ENCODE measurements at places on chromosomes 3 and 15.
A peak's percentile ranks its signal among the peaks of the same experiment; 100 is the strongest.

GRCh38 chr3:20125897-20126296, 60.1 kb downstream of the SGO1 start:
- no peak for DNase-seq

DNA sequence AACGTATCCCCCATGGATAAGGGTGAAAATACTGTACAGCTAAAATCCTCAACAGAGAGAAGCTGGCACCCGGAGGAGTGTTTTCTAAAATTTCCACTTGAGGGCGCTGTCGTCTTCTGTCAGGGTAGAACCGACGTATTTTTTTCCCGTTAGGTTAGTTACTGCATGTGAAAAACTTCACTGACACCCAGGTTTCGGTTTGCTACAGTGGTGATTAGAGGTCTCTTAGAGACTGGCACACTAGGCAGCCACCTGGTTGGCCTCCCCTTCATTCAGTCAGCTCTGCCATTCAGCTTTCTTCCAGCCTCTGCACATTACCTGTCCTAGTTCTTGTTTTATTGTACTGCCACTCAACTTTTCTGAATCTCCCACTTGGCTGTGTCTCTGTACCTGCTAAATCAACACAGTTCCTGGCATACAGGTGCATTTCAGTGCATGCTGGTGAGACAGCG, 18.4 kb downstream of the CCK start:
- peak; percentile 19 for DNase-seq

GRCh38 chr3:157633241-157633640, 130.0 kb upstream of the VEPH1 start:
- DNase-seq = no peak

DNA sequence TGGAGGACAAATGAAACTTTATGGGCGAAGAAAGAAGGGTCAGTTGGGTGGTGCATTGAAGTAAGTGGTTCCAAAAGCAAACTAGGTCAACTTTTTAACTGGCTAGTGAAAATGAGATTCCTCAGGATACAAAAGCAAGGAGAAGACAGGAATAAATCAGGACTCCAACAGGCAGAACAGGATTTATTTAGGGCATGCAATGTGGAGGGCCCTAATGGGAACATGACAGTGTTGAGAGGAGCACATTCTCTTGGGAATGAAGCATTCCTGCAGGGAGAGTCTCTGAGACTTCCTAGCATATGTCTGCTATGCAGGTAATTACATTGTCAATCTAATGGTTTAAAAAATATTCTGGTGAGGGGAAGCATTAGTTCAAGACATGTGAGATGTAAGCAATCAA, 8.7 kb downstream of the NPAP1 start:
- no peak for DNase-seq

GRCh38 chr3:25872200-25872877, 82.4 kb downstream of the OXSM start:
- DNase-seq = no peak

- no peak for DNase-seq
Measured at GRCh38 chr15:62742409-62743171, 300.0 kb upstream of the TPM1 start.

GRCh38 chr3:81173514-81173913, 587.9 kb downstream of the GBE1 start:
- no peak for DNase-seq

DNA sequence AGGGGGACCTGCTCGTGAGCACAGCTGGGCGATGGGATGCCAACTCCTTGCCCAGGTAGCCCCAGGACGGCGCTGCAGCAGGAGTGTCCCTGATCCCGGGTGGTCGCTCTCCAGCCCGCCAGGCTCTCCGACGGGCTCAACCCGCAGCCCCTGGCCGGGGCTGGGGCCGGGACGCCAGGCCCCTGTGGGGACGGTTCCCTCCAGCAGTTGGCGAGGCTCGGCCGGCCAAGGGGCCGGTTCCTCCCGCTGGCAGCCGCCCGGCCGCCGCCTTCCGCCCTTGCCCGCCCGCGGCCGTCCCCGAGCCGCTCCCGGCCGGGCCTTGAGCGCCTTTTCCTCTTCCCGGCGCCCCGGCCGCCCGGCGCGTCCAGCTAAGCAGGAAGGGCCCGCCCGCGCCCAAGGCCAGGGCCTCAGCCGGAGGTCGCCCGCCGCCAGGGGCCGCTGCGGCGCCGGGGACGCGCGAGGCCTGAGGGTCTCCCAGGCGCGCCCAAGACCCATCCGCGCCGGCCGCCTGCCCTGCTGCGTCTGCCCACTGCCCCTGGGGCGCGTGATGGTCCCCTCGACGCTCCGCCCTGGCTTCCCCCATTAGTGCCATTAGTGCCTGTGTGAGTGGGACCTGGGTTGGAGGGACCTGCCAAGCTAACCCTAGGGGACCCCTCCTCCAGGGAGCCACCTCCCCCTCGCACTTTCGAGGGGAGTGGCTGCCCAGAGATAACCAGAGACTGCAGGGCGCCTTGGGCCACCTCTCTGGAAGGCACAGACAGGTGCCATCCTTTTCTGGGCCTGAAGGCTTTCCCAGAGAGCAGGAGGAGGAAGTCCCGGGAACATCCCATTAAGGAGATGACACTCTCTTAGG, 106.4 kb downstream of the FBLN2 start:
- DNase-seq = no peak

DNA sequence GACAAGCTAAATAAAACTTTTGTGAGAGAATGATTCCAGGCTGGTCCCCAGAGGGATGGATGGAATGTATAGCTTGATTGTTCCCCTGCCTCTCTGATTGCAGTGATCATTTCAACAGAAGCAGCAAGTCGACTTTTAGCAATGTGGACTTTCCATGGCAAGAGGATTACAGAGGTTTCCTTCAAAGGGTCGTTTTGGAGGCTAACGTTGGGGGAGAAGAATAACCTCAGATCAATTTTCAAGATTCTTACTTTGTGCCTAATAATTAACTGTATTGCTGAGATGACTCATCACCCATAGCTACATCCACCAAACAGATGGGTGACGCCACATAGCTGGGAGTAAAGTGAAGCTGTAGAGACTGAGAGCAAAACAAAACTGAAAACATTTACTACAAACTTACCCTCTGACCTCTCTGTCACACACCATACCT, 79.9 kb downstream of the GTPBP8 start:
- no peak for DNase-seq

DNA sequence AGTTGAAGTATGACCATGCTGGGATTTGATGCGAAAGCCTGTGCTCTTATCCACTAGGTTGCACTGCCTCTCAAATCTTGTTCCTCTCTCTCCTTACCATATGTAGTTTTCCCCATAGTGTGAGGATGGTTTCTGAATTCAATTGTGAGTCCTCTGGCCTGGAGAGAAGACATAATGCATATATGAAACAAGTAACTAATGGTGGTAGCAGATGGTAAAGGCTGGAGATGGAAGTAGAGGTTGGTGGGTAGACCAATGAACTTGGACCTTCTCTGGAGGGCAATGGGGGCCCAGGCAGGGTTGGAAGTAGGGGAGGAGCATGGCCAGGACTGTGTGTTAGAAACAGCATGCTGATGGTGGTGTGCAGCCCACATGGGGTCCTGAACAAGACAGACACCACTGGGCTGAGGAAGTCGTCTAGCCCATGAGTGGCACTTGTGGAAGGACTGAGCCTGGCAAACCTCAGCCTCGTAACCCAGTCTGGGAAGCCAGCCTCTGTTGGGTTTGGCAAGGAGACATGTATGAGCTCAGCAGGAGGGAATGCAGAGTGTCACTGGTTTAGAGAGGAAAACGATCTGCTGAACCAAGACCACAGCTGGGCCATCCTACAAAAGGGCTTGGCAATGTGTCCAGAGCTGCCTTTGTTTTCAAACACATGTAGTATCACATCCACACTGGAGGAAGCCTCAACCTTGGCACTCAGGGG, 18.5 kb upstream of the LMCD1 start:
- no peak for DNase-seq

DNA sequence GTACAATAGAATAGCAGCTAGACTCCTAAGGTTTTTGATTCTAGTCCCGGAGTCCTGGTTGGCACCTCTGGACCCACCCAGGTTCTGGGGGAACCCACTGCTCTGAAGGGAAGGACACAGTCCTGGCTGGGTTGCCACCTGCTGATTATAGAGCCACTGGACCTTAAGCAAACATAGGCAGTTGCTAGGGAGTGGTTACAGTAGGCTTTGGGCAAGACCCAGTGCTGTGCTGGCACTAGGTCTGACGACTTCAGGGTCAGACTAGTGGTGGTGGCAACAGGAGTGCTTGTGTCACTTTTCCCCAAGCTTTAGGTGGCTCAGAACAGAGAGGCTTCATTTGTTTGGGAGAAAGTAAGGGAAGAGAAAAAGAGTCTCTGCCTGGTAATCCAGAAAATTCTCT, 109.8 kb upstream of the C3orf80 start:
- no peak for DNase-seq

DNA sequence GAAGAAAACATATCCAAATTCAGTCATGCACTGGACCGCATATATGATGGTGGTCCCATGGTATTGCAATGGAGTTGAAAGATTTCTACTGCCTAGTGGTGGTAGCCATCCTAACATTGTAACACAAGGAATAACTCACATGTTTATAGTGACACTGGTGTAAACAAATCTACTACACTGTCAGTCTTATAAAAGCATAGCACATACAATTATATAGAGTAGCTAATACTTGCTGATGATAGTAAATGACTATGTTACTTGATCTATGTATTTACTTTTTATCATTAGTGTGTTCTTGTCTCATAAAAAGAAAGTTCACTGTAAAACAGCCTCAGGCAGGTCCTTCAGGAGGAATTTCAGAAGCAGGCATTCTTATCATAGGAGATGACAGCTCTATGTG, 96.0 kb upstream of the CDIN1 start:
- no peak for DNase-seq

DNA sequence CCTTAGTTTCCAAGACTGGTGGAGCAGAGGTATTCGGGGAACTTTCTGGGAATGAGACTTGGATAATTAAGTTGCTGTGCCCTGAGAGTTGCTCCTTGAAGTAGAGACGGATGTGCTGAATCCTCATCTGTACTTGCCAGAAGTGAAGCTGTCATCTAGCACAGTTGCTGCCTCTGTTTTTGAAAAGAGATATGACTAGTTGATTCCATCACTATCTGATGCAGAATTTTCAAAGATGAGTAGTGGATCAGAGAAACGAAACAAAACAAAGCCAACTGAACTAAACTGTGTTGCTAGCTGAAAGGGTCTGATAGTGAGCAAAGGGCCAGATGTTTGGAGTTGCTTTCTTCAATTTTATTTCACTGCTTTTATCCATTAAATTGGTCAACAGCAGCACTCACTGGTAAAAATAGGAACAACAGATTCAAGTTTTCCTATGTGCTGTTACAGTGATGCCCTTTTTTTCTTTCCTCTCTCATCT, 52.7 kb downstream of the MITF start:
- no peak for DNase-seq

GRCh38 chr15:26892678-26893077, 25.8 kb downstream of the GABRA5 start:
- no peak for DNase-seq

DNA sequence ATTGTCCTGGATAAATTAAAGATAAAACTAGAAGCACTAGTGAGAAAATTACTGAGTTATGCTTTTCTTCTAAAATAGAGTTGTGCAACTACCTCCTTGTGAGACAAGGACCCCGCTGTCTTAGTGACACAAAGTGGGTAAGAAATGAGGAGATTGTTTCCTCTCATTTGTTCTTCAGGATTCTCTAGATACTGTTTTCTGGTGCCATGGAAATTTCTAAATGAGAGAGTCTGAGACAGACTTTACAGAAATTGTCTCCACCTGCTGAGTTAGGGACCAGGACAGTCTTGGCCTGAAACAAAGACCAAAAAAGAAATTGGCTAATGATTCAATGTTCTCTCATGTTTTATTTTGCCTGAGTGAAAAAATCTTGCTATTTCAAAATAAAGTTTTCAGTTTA, 427.5 kb downstream of the TUSC7 start:
- no peak for DNase-seq

- DNase-seq = no peak
Measured at GRCh38 chr3:155179437-155179827, 99.3 kb downstream of the MME start.

GRCh38 chr3:117434661-117435412, 725.3 kb downstream of the TUSC7 start:
- DNase-seq = no peak

- DNase-seq = no peak
Measured at GRCh38 chr3:171192176-171192854, 165.8 kb upstream of the SLC2A2 start.

DNA sequence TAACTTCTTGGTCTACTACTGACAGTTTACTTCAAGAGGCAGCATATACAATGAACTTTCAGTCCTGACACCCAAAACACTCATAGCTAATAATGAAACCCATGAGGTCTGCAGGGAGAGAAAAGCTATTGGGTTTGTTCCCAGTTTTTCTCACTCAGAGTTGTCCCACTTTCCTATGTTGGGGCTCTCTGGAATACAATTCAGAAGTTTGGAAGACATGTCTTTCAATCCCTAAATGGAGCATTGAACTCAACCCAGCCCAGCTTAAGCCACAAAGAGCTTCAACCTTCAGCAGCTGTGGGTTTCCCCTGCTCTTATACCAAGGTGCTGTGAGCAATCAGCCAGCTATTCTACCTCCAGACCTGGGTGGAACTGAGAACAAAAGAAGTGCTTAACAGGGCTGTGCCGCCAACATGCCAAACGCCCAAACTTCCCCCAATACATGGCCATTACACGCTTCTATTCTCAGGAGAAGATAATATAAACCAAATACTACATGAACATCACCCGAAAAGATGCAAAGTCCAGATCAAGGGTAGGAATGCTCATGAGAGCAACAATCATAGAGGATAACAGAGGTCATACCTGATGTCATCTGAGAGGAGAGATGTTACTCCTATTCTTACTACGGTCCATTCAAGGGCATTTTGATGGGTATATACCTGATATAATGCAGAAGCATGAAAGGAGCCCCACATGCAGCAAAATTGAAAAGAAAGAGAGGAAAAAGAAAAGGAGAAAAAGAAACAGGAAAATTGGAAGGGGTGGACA, 131.2 kb upstream of the TGFBR2 start:
- no peak for DNase-seq

DNA sequence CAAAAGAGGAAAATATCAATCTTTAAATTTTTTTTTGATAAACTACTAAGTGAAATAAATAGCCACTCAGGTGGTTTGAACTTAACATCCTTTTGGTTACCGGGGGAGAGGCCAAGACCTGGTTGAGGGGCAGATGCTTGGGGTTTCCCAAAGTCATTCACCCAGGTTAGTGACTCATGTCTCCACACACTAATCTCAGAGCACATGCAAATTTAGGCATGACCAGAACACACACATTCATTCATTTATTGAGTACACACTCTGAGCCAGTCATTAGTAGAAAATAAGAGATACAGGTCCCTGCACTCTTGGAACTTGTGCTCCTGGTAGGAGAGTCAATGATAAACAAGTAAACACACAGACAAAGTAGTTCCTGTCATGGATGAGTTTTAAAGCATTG, 7.3 kb downstream of the ILDR1 start:
- no peak for DNase-seq

- no peak for DNase-seq
Measured at GRCh38 chr15:96947296-96948229, 617.1 kb downstream of the NR2F2 start.

GRCh38 chr3:55243678-55244077, 243.4 kb downstream of the WNT5A start:
- no peak for DNase-seq

GRCh38 chr3:23035927-23036640, 167.0 kb upstream of the UBE2E2 start:
- peak; percentile 5 for DNase-seq

All from activated CD4-positive, CD25-positive, alpha-beta regulatory T cell (primary cell).